ENCODE measurements at places on chromosomes 7 and 10.

- no peak for DNase-seq
These were observed 43.1 kb downstream of the CREB3L2 start for GRCh38 chr7:137958470-137959431.

DNA sequence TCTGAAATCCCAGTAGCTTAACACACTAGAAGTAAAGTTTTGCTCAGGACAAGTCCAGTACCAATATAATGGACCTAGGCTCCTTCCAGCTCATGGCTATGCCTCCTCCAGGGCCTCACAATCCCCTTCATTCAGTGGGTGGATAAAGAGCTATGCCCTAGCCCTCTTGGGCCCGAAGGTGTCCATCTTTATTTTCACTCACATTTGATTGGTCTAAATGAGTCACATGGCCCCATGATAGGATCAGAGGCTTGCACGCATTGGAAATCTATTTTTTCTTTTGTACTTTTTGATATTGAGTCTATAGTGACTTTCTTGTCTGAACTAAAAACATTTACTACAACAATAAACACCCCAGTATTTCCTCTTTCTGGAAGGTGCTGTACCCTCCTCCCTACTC is 202.6 kb upstream of the CTBP2 start:
- no peak for DNase-seq

- no peak for DNase-seq
These were observed 133.3 kb downstream of the EXOC4 start for GRCh38 chr7:133386205-133386604.

- no peak for DNase-seq
These were observed 87.3 kb upstream of the EGFR start for GRCh38 chr7:54931532-54931931.

Data from GM03348 (cell line).